ENCODE measurements at places on chromosomes 6 and 20.

- no peak for DNase-seq
Observed at GRCh38 chr20:3367089-3367488, 40.4 kb downstream of the DNAAF9 start.

DNA sequence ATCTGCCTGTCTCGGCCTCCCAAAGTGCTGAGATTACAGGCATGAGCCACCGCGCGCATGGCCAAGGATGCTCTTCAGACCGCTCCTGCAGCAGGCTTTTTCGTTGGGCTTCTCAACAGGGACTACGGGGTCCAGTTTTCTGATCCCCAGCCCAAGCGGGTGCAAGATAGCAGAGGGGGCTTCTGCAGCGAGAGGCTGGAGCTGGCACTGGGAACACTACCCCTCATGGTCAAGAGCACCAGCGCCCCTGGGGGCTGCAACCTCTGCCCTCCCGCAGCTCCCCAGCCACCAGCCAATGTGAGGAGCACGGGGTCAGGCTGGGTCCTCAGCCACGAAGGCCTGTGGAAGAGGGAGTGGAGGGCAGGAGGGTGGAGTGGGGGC is 6.0 kb downstream of the CTSZ start:
- DNase-seq: no peak

DNA sequence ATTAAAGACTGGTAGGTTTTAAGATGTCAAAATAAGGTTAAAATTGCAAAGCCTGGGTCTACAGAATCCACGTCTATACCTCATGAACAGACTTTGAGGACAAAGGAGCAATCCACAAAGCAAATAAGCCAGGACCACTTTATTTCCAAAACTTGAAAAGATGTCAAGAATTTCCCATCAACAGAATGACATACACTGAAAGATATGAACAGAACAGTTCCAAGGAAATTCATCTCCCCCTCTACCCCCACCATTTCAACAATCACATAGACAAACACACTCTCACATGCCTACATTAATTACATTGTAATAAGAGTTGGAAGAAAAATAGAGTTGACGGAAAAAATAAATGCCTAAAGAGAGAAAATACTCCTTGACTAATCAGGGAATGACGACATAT is 45.2 kb upstream of the NHSL1 start:
- DNase-seq: no peak

GRCh38 chr6:144660561-144661115 is 375.5 kb downstream of the UTRN start:
- no peak for DNase-seq

GRCh38 chr20:45822857-45823256 is 4.3 kb downstream of the TNNC2 start:
- DNase-seq: peak; percentile 75

- no peak for DNase-seq
Observed at GRCh38 chr6:16436550-16436949, 198.2 kb downstream of the GMPR start.

GRCh38 chr6:134035823-134036296 is 16.6 kb downstream of the SLC2A12 start:
- DNase-seq: no peak

GRCh38 chr6:143198312-143198711 is 137.6 kb downstream of the AIG1 start:
- DNase-seq: no peak

DNA sequence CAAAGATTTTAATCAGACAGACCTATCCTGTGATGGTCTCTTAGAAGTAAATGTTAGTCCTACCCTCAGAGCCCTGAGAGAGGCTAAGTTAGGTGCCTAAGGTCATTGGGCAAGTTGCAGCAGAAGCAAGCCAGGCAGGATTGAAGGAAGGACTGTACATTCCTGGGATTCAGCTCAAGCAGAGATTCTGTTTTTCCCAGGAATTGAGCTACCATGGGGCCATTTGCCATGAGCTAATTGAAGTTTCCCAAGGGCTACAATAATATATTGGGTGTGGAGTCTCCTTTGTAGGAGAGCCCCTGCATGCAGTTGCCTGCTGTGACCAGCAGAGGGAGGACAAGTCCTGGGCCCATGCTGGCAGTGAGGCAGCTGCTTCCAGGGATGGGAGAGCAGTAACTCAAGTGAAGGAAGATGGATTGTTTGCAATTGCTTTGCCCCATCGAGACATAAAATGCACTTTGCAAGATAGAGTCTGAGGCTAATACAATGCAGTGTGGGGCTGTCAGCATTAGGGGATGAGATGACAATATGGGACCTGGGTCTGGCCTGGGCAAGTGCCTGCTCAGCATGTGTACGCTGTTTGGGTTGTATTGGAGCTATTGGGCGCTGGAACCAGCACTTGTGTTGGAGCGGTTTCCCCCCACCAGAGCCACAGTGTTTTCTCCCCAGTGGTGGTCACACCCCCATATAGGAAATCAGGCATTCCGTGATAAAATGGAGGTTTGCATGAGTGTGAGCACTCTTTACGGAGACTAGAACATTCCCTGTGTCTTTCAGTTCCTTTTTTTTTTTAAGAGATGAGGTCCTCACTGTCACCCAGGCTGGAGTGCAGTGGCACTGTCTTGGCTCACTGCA is 27.9 kb downstream of the DNMT3B start:
- peak; percentile 85 for DNase-seq

DNA sequence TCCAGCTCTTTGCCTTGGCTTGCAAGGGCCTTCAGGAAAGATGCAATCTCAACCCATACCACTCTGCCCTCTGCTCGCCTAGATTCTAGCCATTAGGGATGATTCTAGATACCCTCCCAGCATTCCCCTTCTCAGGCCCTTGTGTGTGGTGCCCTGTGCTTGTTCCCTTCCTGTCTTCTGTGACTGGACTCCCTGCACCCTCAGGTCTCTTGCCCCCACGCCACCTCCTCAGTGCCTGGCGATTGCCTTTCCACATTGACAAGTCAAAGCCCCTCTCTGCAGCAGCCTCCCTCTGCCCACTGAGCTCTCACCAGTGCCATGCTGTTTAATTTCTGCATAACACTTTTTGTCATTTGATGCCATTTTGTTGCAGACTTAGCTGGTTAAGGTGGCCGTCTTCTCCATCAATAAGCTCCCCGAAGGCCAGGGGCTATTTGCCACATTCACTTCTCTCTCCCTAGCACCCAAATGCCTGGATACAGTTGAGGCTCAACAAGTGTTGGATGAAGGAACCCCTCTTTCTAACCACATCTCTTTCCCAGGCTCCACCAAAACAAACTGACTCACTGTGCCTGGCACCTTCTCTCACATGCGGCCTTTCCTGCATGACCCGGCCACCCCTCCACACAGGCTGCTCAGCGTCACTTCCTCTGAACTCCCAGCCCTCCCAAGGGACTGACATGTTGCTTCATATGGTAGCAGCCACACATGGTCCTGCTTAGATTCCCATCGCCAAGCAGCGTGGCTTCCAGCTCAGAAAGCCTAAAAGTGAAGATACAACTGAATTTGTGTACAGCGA is 4.6 kb upstream of the TXNDC5 start:
- no peak for DNase-seq

DNA sequence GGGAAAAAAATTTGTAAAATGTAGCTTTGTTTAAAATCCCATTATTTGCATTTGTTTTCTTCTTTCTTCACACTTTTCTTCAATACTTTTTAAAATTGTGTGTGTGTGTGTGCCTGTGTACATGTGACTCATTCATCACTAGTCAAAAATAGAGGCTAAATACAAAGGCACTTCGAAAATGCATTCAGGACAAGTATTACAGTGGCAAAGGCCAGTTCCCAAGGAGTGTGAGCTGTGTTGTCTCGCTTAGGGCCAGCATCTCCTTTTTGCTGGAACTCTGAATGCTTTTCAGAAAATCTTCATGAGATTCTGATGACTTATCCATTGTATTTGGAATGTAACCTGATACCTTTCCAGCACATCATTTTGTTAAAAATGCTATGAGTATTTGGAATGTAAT is 288.5 kb upstream of the CNR1 start:
- no peak for DNase-seq

DNA sequence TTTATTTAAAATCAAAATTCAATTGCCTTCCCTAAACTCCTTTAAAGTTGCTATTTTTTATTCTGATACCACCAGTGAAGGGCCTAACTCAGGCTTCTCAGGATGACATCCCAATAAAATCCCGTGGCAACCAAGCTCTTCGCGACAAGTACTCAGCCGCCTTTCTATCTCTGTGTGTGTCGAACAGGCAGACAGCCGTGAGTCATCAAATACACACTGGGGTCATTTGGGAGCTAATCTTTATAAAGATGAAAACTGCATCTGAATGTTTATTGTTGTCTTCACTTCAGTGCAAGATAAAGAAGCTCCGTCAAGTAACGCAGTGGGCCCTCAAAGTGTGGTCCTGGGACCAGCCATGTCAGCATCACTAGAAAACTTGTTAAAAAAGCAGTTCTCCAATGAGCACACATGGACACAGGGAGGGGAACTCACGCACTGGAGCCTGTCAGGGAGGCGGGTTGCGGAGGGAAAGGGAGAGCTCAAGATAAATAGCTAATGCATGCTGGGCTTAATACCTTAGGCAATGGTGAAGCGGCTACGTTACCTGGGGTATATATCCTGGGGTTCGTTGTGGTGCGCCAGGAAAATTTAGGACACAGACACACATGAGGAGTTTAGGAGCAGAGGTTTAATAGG is 119.3 kb downstream of the RNF144B start:
- DNase-seq: peak; percentile 19

DNA sequence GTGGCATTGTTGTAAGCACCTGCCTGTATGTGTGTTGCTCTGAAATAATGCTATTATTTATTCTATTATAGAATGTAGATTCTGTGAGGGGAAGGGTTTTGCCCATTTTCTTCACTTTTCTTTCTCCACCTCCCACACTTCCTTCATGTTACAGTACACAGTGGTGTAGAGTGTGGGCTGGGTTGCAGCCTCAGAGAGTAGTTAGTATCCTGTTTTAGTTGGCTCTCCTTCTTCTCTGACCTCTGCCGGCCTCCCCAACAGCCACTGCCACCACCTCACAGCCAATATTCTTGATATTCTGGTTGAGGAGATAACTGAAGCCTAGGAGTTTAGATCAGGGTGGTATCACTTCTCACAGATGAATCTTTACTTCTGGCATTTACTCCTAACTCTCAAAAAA is 143.4 kb downstream of the BCKDHB start:
- DNase-seq: no peak

GRCh38 chr6:11215773-11216172 is 16.7 kb downstream of the NEDD9 start:
- DNase-seq: no peak

DNA sequence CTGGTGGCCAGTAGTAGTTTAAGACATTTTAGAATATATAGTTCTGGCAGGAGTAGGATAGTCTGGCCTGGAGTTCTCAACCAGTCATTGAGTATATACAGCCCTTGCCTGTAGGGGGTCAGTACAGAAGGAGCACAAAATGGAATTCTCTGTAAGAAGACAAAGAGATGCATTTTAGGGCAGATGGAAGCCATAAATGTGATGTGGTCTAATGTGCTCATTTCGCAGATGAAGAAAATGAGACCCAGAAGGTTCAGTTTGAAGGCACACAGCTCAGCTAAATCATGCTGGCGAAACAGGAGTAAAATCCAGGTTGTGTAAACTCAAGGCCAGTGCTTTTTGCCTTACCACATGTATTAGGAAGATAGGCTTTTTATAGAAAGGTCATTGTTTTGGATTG is 29.6 kb downstream of the QKI start:
- DNase-seq: no peak

GRCh38 chr6:95959261-95959660 is 56.5 kb upstream of the FUT9 start:
- no peak for DNase-seq

DNA sequence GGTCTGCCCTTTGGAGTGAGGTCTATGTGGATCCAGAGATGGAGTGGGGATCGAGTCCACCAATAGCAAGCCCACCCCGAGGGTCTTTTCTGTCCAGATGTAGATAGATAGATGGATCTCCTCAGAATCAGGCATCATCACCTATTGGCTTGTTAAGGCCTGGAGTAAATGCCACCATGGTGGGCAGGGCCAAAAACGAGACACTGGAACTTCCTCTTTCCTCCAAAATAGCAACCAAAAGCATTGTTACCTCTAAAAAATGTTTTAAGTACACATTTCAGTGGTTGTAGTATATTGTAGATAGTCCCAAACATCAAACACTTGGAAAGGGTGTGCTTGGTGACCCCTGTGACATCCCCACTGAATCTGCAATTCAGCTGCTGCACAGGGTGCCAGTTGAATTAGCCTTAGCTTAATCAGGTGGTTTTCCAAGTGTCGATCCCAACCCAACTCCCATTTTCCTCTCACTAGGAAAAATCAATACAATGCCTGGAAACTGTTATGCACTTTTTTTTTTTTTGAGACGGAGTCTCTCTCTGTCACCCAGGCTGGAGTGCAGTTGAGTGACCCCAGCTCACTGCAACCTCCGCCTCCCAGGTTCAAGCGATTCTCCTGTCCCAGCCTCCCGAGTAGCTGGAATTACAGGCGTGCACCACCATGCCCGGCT is 35.0 kb upstream of the NELFCD start:
- no peak for DNase-seq

DNA sequence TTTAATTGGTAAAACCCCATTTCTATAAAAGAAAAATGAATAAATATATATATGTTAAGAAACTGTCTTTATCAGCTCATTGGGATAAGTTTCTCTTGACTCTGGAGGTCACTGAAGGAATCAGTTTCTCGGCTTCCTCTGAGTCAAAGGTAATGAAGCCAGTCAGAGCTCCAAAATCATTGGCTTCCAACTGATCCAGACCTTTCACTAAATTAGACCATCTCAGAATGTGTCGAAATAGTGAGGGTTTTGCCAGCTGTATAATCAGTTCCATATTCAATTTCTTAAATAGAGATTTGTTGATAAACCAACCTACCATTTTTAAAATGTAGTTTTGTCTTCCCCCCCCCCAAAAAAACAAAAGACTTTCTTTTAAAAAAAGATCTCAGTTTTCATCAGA is 60.5 kb upstream of the SRSF6 start:
- DNase-seq: no peak

DNA sequence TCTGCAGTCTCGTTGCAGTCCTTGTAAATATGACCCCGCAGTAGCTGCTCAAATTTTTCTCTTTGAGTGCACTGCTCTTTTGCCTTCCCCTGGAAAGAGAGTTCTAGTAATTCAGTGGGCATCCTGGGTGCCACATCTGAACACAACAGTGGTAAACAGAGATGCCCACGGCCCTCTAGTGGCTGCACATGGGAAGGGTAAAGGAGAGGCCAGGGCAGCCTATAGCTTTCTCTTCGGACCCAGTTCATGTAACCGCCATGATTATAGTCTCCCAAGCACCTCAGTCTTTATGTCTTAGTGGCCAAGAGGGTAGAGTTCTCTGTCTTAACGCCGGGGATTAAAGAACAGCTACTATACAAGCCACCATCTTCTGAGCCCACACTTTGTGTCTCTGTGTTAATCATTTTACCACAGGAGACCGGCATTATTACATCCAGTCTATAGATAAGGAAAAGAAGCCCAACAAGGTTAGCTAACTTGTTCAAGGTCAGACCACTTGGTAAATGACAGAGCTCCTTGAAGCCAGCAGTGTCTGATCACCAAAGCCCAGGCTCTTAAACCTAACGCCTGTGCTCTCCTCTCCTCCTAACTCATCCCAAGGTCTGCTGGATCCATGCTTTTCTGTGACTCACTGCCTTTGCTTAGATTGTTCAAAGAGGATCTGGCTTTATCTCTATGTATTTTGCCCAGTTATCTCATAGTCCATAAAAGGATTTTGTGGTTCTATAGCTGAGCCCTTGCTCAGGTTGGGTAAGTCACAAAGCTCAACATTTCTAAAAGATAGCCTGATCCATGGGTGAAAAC is 81.8 kb downstream of the ISM1 start:
- peak; percentile 46 for DNase-seq

- DNase-seq: peak; percentile 37
Observed at GRCh38 chr6:30544666-30545272, 11.5 kb downstream of the GNL1 start.

Measured in ELF-1 (cell line).